ENCODE measurements at places on chromosomes 12 and 14. TPM values are rescaled to one million over a fixed set of nuclear protein-coding genes. Genes with fewer than 3 reads are reported as not detected.

DNA sequence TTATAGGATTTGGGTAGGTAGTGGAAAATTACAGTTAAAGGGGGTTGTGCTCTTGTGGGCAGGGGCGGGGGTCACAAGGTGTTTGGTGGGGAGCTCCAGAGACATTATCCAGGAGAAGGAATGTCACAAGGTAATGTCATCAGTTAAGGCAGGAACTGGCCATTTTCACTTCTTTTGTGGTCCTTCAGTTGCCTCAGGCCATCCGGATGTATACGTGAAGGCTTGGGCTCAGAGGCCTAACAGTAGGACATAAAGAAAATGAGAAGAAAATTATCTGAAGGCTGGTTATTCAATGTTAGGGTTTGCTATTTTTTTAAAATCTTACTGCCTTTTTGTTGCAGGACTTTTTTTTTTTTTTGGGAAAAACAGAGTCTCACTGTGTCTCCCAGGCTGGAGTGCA lies 2.5 kb upstream of the PSEN1 start:
- no peak for DNase-seq

DNA sequence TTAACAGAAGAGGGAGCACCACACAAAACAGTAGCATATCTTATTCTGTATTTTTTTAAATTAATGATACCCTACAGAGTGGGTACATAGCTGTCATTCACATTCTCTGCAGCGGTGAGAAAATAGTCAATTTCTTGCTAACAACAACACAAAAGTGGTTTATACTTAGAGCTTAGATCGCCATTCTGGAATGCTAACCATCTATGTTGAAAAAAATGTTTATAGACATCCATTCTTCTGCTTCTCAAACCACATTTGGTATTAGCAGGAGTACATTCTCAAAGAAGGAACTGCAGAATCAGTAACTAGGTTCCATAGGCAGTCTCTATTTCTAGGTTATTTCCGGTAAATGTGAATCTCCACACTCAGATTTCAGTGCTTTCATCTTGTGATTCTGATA lies 185.9 kb downstream of the PPFIA2 start:
- no peak for DNase-seq

GRCh38 chr12:99282624-99283023 lies 364.9 kb upstream of the GARIN6 start:
- DNase-seq = no peak

- no peak for DNase-seq
These were observed 718.1 kb downstream of the DIO2 start for GRCh38 chr14:79493081-79493645.

- peak; percentile 25 for DNase-seq
These were observed 31.6 kb upstream of the AMIGO2 start for GRCh38 chr12:47111392-47111778.

GRCh38 chr12:41652981-41653380 lies 464.9 kb downstream of the PDZRN4 start:
- no peak for DNase-seq

DNA sequence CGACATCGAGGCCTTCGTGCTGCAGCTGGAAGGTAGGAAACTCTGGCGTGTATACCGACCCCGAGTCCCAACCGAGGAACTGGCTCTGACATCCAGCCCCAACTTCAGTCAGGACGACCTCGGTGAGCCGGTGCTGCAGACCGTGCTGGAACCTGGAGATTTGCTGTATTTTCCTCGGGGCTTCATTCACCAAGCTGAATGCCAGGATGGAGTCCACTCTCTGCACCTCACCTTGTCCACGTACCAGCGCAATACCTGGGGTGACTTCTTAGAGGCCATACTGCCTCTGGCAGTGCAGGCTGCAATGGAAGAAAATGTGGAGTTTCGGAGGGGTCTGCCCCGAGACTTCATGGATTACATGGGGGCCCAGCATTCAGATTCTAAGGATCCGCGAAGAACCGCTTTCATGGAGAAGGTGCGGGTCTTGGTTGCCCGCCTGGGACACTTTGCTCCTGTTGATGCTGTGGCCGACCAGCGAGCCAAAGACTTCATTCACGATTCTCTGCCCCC lies 1.4 kb downstream of the RIOX1 start:
- DNase-seq = no peak

- DNase-seq = peak; percentile 76
These were observed 707.5 kb upstream of the TMEM132C start for GRCh38 chr12:127559349-127560040.

- DNase-seq = no peak
These were observed 840 bp downstream of the DHRS7 start for GRCh38 chr14:60164404-60164711.

DNA sequence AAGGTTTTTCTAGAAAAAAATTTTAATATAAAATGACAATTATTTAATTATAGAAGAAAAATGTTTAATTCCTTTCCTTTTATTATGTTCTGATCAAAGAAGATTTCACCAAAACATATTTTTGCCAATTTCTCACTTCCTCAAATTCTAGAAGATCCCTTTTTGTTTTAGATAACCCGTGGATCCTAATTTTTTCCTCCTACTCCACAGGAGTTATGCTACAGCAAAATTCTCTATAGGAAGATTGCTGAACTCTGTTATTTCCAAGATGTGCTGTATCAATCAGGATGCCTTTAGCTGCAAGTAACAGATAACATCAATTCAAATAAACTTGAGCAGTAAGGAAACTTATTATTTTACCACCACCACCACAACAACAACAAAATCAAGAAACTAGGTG lies 3.8 kb upstream of the SNX6 start:
- no peak for DNase-seq

DNA sequence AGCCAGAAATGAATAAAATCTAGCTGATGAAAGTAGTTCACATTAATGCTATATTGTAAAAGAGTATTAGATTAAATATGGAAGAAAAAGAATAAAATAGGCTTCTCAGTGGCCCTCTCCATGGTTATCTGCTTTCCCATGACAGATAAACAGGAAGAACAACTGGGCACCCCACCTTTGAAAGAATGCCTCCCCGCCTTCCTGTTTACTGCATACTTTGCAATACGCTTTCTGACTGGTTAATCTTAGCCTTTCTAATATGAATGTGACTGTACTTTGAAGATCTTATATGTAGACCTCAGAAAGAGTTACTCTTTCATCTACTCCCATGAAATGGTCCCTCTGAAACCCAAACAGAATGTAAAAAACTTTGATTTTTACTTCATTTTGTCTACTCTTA lies 34.1 kb upstream of the DAAM1 start:
- no peak for DNase-seq

GRCh38 chr12:96014943-96015599 lies 18.9 kb upstream of the HAL start:
- DNase-seq = no peak

The WIF1 gene
- total RNA-seq = 0.10 TPM

The RDH16 gene
- 0.10 TPM for total RNA-seq

The PPFIBP1 gene
- total RNA-seq = 22.2 TPM

The AP1G2 gene
- total RNA-seq = 118 TPM

The KRT3 gene
- total RNA-seq = not detected

The LTB4R gene
- total RNA-seq = 10.3 TPM
